NCI-H1694 treated with DMSO at 0.1 percent for 48 hours (cell line): ENCODE measurements at places on chromosomes 1 and 21.

GRCh38 chr1:108767115-108767514, 20.6 kb downstream of the STXBP3 start:
- no peak for DNase-seq

- no peak for DNase-seq
Measured at GRCh38 chr1:86938450-86938849, 24.0 kb downstream of the HS2ST1 start.

DNA sequence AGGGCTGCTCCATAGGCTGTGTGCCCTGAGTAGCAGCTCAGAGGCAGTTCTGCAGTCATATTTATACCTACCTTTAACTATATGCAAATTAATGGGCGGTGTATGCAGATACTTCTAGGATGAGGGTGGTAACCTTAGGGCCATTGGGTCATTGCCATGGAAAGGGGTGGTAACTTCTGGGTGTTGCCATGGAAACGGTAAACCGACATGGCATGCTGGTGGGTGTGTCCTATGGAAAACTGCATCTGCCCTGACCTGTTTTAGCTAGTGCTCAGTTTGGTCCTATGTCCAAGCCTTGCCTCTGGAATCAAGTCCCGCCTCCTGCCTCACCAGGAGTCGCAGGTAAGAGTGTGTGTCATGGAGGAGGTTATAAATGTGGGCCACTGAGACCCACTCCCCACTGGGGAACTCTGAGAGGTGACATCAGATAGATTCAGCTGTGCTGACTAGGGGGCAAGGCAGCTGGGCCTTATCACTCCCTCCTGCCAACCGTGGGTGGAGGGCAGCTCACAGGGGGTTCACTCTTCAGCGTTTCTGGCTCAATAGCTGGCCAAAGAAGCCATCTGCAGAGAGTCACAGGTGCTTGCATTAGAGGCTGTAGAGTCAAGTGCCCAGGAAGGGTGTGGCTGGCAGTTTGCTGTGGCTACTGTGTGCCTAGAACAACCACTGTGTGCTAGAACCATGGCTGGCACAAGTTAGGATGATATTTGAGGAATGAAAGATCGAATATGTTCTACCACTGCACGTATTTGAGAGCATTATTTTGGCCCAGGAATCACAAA, 19.0 kb downstream of the BACE2 start:
- no peak for DNase-seq

DNA sequence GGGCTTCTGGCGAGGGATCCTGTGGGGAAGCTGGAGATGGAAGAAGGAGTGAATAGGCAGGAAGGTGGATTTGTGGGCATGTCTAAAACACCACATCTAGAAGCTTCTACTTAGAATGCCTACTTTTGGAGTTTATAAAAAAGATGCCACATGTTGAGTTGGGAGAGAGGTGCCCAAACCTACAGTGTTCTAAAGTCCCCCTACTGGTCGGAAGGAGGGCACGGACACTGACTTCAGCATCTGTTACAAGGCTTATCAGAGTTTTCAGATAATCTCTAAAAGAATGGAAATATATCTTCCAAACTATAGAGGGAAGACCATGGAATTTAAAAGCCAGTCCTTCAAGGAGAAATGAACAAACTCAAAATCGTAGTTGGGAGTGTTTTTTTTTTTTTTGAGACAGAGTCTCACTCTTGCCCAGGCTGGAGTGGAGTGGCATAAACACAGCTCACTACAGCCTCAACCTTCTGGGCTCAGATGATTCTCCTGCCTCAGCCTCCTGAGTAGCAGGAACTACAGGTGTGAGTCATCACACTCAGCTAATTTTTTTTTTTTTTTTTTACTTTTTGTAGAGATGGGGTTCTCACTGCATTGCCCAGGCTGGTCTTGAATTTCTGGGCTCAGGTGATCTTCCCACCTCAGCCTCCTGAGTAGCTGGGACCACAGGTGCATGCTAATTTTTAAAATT, 14.8 kb downstream of the IBA57 start:
- DNase-seq = no peak
